Astrocyte (in vitro differentiated cells and primary cell): ENCODE measurements at places on chromosomes 2 and 18. TPM values are rescaled to one million over a fixed set of nuclear protein-coding genes. Genes with fewer than 3 reads are reported as not detected.

The TXNDC2 gene
- total RNA-seq: 0.07 TPM in 1 of 2 replicates, not detected in the other

DNA sequence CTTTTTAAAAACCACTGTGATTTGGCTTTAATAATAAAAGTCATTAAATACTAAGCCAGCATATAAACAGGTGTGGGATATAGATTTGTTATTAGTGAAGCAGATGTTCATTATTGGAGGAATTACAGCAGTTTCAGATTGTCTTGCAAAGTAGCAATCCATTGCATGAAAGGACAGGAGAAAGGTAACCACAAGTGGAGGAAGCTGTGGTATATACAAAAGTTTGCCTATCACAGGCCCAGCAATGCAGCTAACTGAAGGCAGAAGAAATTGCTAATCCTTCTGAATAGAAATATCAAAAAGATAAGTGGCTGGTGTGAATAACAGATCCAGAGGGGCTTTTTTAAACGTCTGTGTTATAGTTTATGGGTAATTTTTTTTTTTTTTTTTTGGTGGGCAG is 199.4 kb downstream of the ZNF385B start:
- H3K36me3 ChIP-seq: no peaks in the 10 kb centered on the region
- no peak for DNase-seq
- H3K4me1 ChIP-seq: no peaks in the 10 kb centered on the region
- H3K4me3 ChIP-seq: no peak overlapping the region
- no peaks in the 10 kb centered on the region for H3K27me3 ChIP-seq

The ACOXL gene
- total RNA-seq: 0.12 and 0.23 TPM in 2 replicates

The PRKAG3 gene
- not detected in 2 replicates for total RNA-seq

- H3K27ac ChIP-seq: no peak overlapping the region
- no peak overlapping the region for H3K4me3 ChIP-seq
- H3K36me3 ChIP-seq: no peaks in the 10 kb centered on the region
Measured at GRCh38 chr2:125746321-125747164, 909.4 kb upstream of the GYPC start.

The LYG1 gene
- 1.1 and 1.3 TPM in 2 replicates for total RNA-seq

DNA sequence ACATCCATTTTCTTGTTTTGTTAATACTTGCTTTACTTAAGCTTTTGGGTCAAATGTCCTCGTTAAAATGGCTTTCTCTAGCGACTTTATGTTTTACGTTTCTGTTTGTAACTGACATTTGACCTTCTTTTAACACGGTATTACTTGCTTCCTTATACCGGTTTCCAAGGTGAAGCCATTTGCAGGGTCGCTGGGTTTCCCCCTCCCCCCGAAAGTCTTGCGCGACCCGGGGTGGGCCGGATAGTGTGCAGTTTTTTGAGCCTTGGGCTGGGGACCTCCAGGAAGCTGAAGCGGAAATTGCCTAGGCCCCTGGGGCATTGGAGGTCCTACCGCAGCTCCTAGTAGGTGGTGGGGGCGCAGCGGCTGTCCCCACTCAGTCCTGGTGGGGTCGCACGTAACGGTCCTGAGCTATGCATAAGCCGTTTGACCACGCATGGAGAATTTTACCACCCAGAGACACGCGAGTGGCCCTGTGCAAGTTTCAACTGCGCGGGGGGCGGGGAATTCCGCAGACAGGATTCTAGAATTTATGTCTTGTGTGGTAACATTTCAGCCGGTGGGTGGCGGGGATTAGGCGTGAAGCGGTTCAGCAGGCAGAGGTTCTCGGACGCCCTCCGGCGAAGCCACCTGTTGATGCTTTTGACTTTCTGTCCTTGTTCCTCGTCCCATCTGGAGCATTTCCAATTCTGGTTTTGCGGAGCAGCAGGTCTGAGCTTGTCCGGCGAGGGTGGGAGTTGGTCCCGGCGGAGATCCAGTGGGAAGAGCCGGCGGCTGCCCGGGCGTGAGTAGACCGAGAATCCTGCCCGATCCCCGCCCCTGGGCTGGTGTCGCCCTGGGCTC is 2.4 kb downstream of the CFLAR start:
- H3K27ac ChIP-seq: peak overlapping the region; percentile 97
- H3K4me3 ChIP-seq: peak overlapping the region; percentile 79
- no peaks in the 10 kb centered on the region for H3K27me3 ChIP-seq
- peaks cover 22% of the 10 kb centered on the region for H3K4me1 ChIP-seq
- H3K36me3 ChIP-seq: no peaks in the 10 kb centered on the region

DNA sequence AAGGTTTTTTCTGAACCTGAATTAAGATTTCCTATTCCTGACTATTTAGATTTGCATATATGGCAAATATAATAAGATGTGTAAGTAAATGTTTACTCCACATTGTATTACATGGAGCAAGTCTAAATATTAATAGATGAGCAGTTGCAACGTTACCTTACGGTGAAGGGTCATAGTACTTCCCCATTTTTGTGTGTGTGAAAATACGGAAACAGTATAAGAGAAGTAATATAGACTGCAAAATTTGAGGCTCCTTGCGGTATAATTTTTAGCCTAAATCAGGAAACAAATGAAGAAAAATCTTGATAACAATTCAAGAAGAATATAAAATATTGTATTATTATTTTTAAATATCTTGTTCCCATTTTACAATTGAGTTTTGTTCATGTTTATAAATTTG is 434.2 kb downstream of the GRB14 start:
- no peaks in the 10 kb centered on the region for H3K27me3 ChIP-seq
- H3K36me3 ChIP-seq: no peaks in the 10 kb centered on the region
- no peak for DNase-seq

GRCh38 chr2:88753833-88754584 is 62.5 kb downstream of the RPIA start:
- H3K36me3 ChIP-seq: peaks cover 4% of the 10 kb centered on the region
- no peak overlapping the region for H3K4me3 ChIP-seq
- no peaks in the 10 kb centered on the region for H3K4me1 ChIP-seq
- H3K27ac ChIP-seq: no peak overlapping the region
- DNase-seq: peak; percentile 4

DNA sequence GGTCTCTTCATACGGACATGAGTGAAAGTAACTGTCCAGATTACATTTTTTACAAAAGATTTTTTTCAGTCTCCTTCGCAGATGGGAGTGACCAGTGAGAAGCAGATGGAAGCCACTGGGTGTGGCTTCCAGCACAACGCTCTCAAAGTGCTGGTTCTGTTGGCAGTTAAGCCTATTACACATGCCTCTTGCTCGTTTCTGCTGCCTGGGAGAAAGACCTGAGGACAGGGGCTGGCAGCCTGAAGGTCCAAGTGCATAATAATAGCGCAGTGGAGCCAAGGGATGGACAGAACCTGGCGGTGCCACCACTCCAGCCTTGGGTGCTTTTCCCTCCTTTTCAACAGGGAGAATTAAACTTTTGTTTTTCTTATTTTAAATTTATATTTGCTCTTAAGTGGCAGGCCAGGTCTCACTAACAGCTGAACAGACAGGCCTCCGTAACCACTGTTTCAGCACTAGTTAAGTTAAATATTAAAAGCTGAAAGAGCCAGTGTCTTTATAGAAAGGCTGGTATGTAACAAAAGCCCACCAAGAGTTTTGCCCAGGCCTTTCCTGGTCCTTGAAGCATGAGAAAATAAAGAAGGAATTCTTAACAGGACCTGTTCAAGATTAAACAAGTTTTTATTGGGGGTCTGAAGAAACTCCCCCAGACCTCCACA is 1.2 kb upstream of the SKA1 start:
- no peaks in the 10 kb centered on the region for H3K27me3 ChIP-seq
- no peak overlapping the region for H3K4me3 ChIP-seq
- H3K4me1 ChIP-seq: no peaks in the 10 kb centered on the region
- H3K27ac ChIP-seq: no peak overlapping the region
- no peak for DNase-seq

The TUBA4B gene
- not detected in 2 replicates for total RNA-seq

- H3K4me1 ChIP-seq: peaks cover 8% of the 10 kb centered on the region
- H3K27me3 ChIP-seq: no peaks in the 10 kb centered on the region
- no peaks in the 10 kb centered on the region for H3K36me3 ChIP-seq
- no peak overlapping the region for H3K27ac ChIP-seq
- no peak for DNase-seq
- no peak overlapping the region for H3K4me3 ChIP-seq
Measured at GRCh38 chr18:58526425-58527284, 102.2 kb downstream of the ALPK2 start.

DNA sequence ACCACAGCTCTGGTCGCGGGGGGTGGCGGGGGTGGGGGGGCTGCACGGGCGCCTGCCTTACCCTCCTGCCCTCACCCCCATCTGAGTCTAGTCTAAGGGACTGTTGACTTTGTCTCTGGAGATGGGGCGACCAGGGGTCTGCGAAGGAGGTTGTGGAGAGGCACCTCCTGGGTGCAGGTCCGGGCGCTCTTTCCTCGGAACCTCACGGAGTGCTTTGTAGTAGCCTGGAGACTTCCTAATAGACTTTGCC is 141.3 kb downstream of the MEIS1 start:
- H3K36me3 ChIP-seq: no peaks in the 10 kb centered on the region
- H3K27me3 ChIP-seq: peaks cover 45% of the 10 kb centered on the region
- H3K4me1 ChIP-seq: peaks cover 25% of the 10 kb centered on the region
- DNase-seq: no peak
- no peak overlapping the region for H3K27ac ChIP-seq

The SPAG16 gene
- total RNA-seq: 14.6 and 16.7 TPM in 2 replicates

- no peak overlapping the region for H3K4me3 ChIP-seq
- no peaks in the 10 kb centered on the region for H3K27me3 ChIP-seq
- no peaks in the 10 kb centered on the region for H3K36me3 ChIP-seq
- DNase-seq: peak; percentile 16
- no peaks in the 10 kb centered on the region for H3K4me1 ChIP-seq
Measured at GRCh38 chr2:152383702-152384101, 48.7 kb downstream of the FMNL2 start.
